Coronary artery (tissue), 2 donors: ENCODE measurements at places on chromosomes 7 and 10.

- no peak for DNase-seq
These were observed 54.3 kb upstream of the TNRC18 start for GRCh38 chr7:5477723-5478531.

DNA sequence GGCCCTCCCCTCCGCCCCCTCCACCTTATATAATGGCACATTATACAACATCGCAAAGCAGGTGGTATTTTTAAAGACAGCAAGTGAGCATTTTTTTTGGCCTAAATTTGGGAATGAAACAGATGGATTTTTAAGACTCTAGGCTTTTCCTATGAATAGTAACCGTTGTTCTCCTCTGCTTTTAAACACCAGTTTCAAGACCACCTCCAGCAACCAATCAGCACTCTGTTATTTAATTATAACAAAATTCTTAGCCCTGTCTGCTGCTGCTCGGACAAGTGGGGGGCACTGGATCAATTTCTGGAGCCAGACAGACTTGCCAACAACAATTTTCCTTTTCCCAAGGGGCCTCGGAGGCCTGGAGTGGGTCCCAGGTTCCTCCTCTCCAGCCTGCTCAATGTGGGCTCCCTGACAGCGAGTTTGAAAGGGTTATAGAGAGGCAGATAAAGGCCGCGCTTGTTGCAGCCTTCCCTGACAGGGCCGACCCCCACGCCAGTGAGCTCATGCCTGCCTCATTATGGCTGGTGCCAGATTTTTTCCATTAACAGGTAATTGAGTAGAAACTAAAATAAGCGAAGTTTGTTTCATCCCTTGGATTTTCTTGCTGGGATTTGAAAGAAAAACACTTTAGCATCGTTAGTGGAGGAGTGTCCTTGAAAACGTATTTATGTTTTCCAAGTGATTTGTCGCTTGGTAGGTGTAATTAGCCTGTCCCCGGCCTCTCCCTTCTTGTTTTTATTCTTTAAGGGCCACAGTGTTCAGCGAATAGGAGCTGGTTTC is 227.3 kb downstream of the TCF7L2 start:
- DNase-seq = no peak

DNA sequence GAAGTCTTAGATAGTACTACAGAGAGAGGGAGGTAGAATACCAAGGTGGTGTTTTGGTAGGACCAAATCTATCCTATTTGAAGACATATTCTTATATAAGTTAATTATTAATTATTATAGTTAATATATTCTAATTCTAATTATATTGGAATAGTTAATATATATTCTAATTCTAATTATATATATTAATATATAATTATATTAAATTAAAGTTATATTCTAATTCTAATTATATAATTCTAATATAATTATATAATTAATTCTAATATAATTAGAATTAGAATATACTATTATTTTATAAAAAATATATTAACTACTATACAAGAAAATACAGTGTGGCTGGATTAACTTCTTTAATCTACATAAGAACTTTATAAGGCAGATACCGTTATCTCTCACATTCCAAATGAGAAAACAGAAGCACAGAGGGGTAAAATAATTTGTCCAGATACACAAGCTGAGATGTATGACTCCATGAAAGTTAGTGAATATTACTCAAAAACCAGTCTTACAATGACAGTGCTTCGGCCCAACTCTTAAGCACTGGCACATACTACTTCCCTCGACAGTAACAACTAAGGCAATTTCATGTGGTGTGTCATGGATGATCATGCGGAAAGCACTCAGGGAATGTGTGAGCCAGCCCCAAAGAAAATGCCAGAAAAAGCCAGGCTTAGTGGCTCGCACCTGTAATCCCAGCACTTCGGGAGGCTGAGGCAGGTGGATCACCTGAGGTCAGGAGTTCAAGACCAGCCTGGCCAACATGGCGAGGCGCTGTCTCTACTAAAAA is 42.6 kb downstream of the TYW1B start:
- no peak for DNase-seq

DNA sequence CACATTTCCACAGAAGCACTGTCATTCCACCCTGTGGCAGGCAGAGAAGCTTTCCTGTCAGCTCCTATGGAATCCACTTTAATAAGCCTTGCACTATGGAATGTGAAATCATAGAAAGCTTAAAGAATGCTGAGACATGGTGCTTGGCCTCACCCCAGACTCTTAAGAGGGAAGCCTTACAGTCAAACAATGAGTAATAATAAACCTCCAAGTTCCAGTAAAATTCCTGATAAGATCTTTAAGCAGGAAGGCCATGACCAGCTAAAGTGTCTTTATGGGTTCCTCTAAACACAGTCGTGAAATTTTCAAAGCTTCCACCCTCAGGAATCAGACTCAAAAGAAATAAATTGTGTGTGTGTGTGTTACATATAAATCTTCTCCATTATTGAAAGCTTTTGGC is 11.9 kb upstream of the TEX36 start:
- no peak for DNase-seq

DNA sequence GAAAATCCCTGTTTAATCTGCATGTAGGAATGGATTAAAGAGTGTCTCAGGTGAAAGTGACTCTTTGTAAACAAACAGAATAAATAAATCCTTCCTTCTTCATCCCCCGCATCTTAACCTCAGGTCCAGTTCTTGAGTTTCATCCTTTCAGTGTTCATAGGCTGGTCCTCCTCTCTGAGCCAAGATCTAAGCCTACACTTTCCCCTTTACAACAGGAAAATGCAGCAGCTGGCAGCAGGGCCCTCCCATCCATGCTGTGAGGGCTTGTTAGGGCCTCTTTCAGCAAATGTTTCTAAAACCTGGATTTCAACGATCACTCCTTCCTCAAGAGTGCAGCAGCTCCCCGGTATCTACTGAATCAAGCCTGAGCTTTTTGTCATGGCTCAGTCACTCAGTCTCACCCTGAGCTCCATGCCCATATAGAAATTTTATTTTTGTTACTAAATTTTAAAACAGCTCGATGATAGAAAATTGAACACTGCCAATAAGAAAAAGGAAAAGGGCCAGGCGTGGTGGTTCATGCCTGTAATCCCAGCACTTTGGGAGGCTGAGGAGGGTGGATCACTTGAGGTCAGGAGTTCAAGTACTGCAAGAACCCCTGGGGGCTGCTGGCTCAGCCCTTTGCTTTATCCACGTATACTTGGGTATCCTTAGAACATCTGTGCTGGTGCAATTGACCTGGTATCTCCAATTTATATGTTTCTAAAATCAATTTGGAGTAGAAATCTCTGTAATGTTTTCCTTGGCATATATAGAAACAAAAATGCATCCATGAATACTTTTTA is 15.6 kb downstream of the BLNK start:
- DNase-seq = no peak

DNA sequence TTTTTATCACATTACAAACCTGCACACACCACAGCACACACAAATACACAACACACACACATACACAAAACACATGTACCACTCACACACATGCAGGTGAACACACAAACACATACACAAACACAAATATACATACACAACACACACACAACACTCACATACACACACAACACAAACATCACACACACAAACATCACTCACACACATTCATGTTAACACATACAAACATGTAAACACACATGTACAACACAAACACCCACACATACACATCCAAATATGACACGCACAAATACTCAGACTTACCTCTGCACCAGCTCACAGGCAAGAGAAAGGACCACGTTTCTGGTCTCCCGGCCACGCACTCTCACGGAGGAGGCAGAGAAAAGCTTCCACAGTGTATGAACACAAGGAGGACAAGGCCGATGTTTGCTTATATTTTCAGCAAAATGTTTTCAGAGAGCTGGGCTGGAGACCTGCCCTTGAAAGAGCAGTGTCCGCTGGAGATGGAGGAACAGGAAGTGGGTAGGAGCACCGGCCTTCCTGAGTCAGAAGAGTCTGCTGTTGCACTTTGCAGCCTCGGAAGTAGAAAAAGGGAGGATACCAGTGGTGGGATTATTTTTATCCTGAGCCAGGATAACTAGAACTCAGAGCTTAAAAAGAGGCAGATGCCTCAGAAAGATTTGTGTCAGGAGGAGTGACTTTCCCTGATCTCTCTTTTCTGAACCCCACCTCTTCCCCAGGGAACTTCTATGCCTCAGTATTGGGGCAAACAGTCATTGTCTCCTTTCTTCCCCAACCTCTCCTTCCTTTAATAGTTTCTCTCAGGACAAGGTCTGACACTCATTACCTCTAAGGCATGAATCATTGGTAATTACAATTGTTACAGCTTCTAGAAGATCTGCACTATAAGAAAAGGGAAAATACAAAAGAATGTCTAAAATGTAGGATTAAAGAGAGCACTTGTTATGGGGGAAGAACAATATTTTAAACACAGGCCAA is at the start of gene GIMAP6:
GIMAP6 (minus strand) TSS at position 520 of the 999 bp plus-strand sequence. CDS start 2,243 bp downstream, outside the sequence.
- no peak for DNase-seq

DNA sequence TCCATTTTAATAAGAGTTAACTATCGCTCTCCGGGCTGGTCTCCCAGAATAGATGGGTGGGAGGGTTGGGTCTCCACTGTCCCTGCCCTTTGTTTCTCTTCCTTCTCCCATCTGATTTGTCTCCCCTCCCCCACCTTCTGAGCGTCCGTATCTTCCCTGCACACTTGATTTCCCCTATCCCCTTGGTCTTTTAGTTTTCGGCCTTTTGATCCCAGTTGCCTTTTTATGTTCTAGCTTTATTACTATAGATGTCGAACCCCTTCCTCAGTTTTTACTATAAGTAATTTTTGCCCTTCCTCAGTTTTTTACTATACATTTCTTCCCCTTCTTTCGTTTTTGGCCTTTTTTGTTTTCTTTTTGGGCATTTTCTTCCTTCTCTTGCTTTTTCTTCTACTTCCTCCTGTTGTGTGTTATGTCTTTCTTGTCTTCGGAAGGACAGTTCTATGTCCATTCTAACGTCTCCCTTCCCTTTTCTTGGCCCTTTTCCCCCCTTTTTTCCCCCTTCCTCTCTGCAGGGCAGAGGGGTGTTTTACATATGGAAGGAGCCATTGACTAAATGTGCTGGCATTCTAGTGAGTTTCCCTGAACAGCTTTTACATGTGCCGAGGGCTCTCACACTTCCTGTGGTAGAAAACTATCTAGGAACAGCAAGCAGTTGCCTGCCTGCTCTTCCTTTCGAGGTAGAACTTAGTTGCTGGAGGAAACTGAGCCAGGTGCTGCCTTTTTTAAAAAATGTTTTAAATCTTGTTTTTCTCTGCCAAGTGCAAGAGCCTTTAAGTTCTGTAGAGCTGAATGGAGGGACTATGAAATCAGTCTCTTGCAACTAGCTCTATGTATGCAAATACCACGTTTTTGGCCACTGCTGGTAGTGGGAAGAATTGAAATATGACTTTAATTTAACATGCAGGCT is 2.8 kb downstream of the TET1 start:
- DNase-seq = no peak

- DNase-seq = no peak
These were observed 32.8 kb upstream of the MEOX2 start for GRCh38 chr7:15719311-15719710.
